ENCODE measurements at places on chromosomes 6 and 20.

DNA sequence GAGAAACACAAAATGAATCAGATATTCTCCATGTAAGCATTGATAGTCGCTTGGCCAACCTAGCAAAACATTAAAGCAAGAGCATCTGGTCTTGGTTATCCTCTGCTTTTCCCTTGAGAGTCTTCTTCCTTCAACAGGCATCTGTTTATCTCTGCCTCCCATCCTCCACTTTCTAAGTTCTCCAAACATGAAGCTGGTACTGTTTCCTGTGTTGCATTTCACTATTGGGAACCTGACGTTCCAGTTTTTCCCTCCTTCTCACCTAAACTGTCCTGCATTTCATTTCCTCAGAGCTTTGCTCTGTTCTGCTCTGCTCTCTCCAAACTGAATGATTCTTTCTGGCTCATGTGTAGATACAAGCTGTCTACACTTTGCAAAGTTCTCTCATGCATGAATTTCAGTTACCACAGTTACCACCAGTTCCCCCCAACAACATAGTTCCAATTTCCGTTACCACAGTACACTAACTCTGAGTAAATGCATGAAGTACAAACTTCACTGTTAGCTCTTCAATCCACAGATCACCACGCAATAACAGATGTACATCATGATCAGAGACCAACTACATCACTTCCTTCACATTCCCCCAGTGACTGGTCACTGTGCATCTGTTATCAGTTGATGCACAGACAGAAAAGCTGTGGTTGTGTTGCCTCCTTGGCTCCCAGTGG is 86.7 kb upstream of the F13A1 start:
- no peak for DNase-seq

DNA sequence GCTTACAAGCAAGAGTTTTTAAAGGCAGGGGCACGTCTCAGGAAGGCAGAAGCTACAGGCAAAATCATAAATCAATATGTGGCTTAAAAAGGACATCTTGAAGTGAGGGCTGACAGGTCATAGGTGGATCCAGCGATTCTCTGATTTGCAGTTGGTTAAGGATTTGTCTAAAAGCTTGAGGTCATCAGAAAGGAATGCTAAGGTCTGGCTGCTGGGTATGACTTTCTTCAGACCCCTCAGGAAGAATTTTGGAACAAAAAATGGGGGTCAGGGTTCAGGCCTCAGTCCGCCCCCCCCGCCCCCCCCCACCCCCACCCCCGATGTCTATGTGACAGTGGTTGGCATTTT is 261.9 kb downstream of the CDH4 start:
- no peak for DNase-seq

DNA sequence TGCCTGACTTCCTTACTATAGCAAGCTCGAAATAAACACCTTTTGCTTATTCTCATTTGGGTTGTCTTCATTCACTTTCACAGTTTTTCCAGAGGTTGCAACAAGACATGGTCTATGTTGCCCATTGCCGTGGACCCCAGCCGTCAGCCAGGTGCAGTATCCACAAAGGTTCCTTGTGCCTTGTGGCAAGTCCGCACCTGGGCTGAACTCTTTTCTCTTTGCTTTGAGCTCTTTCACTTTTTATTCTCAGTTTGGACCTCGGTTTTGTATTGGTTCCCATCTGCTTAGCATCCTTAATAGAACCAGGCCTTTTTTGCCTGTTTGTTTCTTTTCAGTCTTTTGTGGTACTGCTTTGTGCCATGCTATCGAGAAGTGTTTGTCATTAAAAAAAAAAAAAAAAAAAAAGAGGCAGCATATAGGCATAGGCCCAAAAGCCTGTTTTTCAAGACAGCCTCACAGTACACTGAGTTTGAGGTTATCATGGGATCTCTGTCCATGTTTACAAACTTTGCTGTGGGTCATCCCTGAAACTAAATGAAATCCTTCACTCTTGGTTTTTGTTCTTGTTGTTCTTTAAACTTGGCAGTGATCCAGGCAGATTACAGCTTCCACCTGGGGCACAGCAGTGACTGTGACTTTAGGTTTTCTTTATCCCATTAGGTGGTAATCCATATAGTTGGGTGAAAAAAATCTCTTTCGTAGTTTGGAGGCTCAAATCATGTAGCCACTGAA is 33.3 kb downstream of the GSTA3 start:
- no peak for DNase-seq

DNA sequence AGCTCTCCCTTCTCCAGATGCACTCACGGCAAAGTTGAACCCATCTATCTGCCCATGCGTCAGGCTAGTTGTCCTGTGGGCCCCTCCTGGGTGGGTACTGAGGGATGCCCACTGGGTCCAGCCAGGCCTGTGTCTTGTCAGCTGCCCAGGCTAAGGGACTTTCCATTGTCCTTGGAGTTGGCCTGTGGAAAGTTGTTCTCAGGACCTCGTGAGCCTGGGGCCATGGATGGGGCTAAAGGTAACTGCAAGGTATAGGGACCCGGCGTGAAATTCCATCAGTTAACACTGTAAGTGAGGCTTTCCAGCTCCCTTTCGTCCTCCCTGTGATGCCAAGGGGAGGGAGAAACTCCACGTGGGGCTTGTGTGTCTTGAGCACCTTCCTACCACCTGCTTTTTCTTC is 126.5 kb downstream of the CEBPB start:
- no peak for DNase-seq

DNA sequence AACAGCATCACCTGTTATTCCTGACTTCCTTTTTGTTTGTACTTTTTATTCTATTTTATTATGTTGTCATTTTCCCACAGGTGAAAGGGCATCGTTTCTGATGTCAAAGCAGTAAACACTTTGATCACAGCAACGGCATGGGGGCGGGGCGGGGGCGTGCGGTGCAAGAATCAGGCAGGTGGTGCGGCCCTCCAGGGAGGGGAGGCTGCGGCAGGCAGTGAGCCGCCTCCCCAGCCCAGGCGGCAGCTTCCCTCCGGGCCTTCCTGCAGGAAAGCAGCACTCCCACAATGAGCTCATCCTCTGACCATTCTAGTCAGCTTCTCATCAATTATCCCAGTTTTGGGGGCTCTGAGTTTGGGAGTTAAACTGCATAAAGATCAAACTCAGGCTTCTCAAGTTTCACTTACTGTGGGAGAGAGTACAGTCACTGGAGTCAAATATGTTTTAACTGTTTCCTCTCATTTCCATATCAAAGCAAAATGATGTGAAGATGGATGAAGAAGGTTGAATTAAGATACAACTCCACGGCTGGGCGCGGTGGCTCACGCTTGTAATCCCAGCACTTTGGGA is 608.4 kb upstream of the AGPAT4 start:
- DNase-seq, result no peak

- no peak for DNase-seq
Measured at GRCh38 chr6:19153270-19153980, 683.7 kb upstream of the ID4 start.

GRCh38 chr6:113662688-113663333 is 194.3 kb upstream of the MARCKS start:
- no peak for DNase-seq

DNA sequence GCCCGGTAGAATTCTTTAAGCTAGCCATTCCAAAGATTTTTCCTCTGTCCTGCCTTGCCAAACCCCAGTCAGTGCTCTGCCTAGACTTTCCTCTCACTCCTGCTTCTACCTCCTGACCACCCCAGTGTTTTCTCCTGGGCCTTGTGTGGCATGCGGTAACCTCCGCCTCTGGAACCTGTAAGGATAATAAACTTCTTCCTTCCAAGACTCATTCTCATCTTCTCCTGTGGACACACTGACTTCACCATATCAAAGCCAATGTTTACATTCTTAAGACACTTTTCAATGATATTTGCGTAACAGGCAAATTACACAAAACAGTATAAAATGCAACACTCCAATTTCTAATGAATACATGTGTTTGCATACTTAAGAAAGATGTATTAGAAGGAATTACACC is 354.6 kb downstream of the RNF144B start:
- DNase-seq, result no peak

GRCh38 chr6:7910298-7910653 is 312 bp downstream of the TXNDC5 start:
- no peak for DNase-seq

- no peak for DNase-seq
Measured at GRCh38 chr6:64034910-64035655, 399.5 kb downstream of the PHF3 start.

DNA sequence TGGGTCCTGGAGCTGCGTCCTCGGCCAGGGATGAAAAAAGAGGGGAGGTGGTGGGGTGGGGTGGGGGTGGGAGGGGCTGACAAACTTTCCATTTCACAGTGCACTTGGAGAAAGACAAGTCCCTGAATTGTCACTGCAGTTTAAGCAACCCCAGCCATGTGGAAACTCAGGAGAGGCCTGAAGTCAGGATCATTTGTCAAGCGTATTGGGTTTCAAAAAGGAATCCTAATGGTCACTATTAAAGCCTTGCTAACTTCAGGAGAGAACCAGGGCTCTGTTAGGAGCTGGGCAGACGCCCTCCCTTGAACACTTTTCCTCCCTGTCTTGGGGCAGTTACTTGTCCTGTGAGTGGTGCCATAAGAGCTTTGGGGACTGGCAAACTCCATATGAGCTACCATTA is 159.9 kb downstream of the FNDC1 start:
- DNase-seq, result no peak

- DNase-seq, result no peak
Measured at GRCh38 chr6:135025775-135026174, 28.8 kb downstream of the HBS1L start.

DNA sequence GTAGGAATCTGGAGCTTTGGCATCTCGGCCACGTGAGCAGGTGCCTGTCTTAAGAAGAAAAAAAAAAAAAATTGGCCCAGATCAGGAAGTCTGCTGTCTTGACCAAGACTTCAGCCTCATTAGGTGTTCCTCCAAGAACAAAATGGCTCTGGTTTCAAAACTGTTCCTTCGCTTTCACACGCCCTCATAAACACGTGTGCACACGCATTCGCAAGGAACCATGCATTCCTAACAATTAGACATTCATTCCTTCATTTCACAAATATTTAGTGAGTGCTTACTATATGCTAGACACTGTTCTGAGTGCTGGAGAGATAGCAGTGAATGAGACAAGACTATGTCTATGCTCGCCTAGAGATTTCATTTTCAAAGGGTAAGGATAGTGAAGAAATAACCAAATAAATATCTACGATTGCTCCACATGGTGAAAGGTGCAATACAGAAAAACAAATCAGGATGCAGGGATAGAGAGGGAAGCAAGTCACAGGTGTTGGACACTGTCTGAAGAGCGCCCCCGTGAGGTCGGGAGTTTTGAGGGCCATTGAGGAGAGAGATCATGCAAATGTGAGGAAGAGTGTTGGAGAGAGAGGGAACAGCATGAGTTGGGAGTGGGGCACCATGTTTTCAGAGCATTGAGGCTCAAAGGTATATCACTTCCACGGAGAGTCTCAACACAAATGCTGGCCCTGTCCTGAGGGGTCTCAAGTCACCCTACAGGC is 53.3 kb downstream of the CCDC170 start:
- DNase-seq, result no peak

DNA sequence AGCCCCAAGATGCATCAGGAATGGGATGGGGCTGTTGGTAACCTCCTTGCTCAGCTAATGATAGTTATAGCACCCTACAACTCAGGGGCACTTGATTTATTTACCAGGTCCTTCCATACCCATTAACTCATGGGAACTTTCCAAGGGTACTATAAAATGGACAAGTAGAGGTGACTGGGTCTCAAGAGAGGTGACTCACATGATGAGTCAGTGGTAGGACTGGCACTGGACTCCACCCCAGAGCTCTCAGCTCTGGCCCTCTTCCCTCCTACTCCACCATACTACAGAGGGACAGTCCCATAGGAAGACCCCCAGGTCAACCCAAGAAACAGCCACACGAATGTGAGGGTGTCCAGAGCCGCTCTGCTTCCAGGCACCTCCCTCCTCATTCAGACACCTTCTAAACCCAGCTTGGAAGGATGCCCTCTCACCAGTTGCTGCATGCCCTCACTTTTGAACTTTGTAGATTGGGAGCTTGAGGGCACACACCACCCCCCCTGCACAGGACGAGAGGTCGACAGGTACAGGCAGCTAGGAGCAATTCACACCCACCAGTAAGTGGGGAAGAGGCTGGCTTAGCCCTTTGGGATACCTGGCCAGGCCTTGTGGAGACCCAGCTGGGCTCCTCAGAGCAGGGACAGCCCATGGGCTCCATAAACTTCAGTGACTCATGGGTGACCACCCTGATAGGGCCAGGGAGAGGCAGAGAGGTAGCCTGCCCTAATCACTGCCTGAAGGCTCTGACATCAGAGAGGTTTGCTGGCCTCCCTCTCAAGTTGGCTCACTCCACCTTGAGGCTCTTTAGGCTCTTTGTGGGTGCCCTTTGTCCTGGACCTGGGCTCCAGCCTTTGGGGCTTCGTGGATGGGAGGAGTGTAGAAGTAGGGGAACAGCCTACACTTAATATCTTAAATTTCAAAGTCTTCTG is 81.6 kb upstream of the MLN start:
- DNase-seq, result no peak

- DNase-seq, result no peak
Measured at GRCh38 chr20:1330075-1330830, 1.3 kb upstream of the SDCBP2 start.

GRCh38 chr6:6006428-6007365 is at the start of gene NRN1:
Gene NRN1 (minus strand): TSS chr6:6006925. CDS start chr6:6006749, 176 bp downstream.
- no peak for DNase-seq

- DNase-seq, result no peak
Measured at GRCh38 chr6:137471986-137472385, 22.2 kb downstream of the OLIG3 start.

DNA sequence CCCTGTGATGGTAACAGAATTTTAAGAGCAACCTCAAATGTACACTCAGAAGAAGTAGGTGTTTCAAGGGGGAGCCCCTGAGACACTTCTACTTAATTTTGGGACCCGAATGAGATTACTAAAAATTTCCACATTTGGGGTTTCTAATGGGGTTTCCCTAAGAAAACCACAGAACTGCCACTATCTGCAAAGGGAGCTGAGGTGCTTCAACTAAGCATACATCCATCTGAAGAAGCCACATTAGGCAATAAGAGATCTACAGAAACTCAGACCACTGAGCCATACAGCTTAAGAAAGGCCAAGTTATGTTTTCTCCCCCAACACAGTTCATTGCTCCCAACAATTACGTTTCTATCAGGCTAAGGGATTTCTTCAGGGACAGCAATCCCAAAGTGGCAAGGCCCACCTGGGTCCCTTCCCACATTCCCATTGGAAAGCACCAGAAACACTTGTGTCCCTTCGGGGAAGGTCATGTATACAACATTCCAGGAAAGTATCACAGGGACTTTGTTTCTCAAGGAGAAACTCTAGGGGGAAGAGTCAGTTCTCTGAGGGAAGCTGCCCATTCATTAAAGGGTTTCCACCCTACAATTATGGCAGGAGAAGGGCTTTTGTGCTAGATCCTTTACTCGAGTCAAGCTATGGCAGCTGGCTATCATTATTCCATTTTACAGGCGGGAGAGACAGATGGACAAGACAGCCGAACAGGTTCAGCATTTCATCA is 5.0 kb downstream of the BCL2L1 start:
- DNase-seq, result no peak

GRCh38 chr20:399182-399707 is 8.9 kb upstream of the RBCK1 start:
- DNase-seq, result no peak

GRCh38 chr20:46850416-46850815 is 44.2 kb upstream of the EYA2 start:
- DNase-seq, result no peak

GRCh38 chr6:36940027-36940426 is 14.5 kb upstream of the PI16 start:
- DNase-seq, result no peak

- peak; percentile 88 for DNase-seq
Measured at GRCh38 chr20:33796263-33796906, 14.8 kb upstream of the CHMP4B start.

Measured in PC-9 (cell line).